Esophagus mucosa (tissue), 1 donor: ENCODE measurements at places on chromosomes 7 and 10. TPM values are rescaled to one million over a fixed set of nuclear protein-coding genes. Genes with fewer than 3 reads are reported as not detected.

Gene DPYSL4
- 1.6 TPM for total RNA-seq

Gene RBP4
- 0.60 TPM for total RNA-seq

Gene TRIM50
- total RNA-seq, result not detected

Gene GRM3
- not detected for total RNA-seq

Gene AGR3
- total RNA-seq, result not detected

Gene ZNF365
- total RNA-seq, result 5.2 TPM

Gene BHLHA15
- total RNA-seq, result 0.76 TPM

Gene FBH1
- total RNA-seq, result 35.3 TPM

Gene PDK4
- total RNA-seq, result 1.5 TPM
